COLO829 (cell line): ENCODE measurements at places on chromosomes 5 and 9.

DNA sequence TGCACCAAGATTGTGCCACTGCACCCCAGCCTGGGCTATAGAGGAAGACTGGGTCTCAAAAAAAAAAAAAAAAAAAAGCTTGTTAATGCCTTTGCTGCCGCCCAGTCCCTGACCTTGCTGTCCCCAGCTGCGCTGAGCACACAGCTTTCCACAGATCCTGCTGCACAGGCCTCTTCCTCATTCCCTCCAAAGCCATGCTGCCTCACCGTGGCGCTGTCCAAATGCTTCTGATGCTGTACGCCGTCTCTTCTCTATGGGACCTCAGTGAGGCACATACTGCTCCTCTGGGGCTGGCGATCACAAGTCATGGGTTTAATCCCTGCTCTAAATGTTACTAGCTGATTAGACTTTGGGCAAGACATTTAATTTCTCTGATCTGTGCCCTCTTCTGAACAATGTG is 234.1 kb downstream of the FBXL7 start:
- no peak for DNase-seq

DNA sequence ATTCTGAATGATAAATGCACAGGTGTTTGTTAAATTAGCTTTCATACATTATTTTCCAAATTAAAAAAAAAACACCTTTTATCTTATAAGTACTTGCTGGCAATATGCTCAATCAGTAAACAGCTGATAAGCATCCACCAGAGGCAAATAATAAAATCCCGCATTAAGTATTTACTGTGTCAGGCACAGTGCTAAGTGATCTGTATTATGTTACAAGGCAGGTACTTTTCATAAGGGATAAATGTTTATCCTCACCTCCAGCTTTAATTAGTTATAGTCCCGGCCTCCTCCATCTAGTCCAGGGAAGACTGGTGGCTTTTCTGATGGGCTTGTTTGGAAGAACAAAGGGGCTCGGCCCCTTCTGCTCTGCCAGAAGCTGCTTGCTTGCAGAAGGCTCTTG is 40.1 kb downstream of the PFDN1 start:
- DNase-seq, result no peak

DNA sequence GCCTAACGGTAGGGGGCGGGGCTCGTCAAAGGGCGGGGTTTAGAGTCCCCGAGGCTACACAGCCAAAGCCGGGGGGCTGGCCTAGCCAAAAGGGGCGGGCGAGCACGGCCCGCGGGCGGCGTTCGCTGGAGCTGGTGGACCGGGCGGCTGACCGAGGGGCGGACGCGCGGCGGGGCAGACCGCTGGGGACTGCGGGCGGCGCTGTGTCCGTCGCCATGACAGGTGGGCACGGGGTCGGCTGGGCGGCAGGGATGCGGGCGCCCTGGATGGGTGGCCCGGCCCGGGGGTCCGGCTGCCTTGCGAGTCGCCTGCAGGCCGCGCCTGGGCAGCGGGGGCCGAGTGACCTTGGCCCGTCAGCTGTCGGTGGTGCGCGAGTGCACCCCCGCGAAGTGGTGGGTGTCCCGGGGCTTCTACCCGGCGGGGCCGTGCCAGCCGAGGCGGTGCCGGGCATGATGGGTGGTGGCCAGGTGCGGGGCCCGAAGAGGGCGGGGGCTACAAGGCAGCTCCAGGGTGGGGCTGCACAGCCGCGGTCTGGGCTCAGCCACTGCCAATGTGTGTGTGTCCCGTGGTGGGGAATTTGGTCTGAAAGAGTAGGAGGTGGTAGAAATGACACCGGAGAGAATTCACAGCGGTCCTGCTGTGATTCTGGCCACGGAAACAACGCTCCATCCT is at the start of gene CARD19:
Gene CARD19, plus strand, starts transcription at position 87 of the 672 bp plus-strand sequence. Its CDS starts 129 bp downstream, at position 216.
- DNase-seq, result peak; percentile 24

DNA sequence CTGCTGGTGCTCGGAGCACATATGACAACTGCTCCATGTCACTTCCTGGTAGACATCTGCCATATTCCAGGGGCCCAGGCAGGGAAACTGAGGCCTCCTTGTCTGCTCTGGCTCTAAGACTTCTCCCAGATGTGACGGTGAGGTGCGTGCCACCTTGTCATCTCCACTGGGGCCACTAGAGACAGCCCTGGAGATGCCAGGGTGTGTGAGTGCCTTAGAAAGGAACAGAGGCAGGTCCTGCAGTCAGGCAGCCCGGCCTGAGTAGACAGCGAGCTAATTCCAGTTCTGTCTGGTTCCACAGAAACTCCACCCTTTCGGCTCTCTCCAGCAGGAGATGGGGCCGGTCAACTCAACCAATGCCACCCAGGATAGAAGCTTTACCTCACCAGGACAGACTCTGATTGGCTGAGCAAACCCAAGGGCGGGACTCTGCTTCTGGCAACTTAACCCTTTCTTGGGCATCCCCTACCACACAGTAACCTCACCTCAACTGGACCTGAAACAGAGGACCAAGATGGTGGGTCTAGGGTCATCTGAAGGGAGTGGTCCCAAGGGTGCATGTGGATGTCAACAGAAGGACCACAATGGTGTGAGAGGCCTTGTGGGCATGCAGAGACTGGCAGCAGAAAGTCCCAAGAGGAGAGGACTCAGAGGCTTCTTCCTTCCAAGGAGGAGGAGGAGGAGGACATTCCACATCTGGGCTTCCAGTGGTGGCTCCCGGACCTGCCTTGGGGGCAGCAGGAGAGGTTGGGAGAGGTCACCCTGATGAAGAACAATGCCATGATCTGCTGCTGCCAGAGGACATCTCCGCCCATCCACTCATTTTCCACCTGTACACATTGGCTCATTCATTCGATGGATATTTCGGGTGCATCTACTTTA is 77.7 kb downstream of the RGS3 start:
- DNase-seq, result peak; percentile 29

DNA sequence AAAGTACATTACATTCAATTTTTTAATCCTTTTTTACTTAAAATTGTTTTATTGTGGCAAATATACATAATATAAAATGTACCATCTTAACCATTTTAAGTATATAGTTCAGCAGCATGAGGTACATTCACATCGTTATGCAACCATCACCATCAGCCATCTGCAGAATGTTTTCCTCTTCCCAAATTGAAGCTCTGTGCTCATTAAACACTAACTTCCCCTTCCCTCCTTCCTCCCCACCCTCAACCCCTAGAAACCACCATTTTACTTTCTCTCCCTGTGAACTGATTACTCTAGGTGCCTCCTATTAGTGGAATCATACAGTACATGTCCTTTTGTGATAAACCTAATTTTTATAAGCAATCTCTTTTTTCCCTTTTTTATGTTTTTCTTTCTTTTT is 15.6 kb downstream of the TEX53 start:
- no peak for DNase-seq

DNA sequence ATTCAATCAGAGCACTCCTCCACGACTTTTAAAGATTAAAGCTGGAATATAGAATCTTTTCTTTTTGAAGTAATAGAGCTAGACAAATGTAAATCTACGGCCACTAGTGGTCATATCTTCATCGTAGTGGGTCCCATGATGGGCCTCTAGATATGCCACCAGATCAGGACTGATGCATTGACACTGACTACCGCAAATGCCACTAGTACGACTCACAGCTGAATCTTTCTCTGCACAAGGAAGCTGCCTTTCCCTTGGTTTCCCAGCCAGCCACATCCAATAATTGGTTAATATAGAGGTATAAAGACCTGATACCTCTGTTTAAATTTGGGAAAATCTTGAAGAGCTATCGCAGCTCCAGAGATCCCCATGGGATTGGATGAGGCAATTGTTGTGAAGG is 37.8 kb upstream of the ADRB2 start:
- DNase-seq, result no peak

DNA sequence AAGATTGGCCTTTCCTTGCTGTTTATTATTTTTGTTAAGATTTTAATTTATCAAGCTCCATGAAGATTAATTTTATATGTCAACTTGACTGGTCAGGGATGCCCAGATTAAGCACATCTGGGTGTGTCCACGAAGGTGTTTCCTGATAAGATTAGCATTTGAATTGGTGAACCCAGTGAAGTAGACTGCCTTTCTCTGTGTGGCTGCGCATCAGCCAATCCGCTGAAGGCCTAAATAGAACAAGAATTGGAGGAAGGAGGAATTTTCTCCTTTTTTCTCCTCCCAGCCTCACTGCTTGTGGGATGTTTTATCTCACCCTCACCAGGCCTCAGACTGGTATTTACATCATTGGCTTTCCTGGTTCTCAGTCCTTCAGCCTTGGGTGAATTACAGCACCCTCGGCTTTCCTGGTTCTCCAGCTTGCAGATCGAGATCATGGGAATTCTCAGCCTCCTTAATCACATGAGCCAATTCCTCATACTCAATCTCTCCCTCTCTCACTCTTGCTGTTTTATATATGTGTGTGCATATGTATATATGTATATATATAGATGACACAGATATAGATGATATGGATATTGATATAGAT is 135.4 kb upstream of the SPEF2 start:
- DNase-seq, result no peak

GRCh38 chr5:16791036-16791705 is 144.9 kb downstream of the MYO10 start:
- peak; percentile 45 for DNase-seq

DNA sequence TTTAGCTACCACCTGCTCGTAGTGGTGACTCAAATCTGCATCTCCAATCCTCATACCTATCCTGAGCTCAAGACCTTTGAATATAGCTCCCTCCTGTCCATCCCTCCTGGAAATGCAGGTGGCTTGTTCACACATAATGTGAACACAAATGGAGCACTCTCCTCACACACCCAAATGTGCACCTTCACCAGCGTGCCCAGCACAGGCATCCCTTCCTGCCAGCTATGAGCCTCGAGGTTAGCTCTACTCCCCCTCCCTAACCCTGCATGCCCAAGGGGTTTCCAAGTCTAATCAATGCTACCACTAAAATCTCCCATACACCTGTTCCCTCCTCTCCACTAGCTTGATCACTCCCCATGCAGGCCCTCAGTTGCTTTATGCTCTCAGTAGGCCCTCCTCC is 2.2 kb upstream of the TGFBI start:
- DNase-seq, result no peak

GRCh38 chr9:134698587-134699342 is 57.2 kb downstream of the COL5A1 start:
- peak; percentile 68 for DNase-seq

DNA sequence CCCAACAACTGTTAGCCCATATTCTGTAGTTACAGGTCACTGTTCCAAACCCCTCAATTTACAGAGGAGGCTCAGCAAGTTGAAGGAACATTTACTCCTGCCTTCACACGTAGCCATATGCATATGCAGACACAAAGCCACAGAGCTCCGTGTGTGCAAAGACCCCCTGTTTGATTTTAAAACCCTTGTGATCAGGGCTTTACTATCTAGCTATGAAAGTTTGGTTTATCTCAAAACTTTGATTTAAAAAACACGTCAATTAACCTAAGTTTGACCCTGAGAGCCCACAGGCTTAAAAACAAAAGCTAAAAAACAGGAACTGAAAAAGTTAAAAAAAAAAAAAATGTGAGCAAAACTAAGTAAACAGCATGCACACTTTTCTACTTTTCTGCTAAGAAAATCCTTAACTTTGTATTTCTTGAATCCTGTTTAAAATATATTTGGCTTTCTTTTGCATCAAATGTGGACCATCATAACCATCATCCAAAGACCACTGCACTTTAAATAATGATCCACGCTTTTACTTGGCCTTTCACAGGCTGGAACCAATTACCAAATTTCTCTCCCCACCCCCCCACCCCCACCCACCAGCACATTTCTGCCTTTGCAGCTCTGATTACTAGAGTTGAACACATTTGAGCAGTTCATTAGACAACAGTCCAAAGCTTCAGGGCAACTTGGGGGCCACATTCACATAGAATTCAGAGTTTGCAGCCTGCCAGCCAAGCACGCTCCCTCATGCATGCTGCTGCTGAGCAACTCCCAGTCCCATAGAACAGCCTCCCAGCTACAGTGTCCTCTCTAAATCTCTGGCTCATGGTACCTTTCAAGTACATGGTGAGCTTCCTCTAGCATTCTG is 128.8 kb upstream of the MAP3K1 start:
- no peak for DNase-seq

DNA sequence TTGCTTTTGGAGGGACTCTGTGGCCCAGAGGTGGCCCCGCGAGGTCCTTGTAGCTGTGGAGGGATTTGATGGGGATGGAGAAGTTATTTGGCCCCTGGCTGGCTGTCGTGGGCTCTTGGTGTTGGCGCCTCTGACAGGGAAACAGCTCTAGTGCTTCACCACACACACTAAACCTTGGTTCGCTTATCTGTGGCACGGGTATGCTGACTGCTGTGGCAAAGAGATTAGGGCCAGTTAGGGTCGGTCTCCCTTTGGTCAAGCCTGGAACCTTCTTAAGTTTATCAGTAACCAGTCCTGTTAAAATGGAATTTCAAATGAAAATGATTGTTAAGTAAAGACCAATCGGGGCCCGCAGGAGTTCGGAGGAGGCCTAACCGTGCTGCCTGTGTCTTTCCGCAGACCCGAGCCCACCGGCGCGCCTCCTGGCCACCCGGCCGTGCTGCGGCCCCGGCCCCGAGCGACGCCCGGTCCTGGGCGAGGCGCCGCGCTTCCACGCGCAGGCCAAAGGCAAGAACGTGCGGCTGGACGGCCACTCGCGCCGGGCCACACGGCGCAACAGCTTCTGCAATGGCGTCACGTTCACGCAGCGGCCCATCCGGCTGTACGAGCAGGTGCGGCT is 28.4 kb downstream of the NEURL1B start:
- no peak for DNase-seq

DNA sequence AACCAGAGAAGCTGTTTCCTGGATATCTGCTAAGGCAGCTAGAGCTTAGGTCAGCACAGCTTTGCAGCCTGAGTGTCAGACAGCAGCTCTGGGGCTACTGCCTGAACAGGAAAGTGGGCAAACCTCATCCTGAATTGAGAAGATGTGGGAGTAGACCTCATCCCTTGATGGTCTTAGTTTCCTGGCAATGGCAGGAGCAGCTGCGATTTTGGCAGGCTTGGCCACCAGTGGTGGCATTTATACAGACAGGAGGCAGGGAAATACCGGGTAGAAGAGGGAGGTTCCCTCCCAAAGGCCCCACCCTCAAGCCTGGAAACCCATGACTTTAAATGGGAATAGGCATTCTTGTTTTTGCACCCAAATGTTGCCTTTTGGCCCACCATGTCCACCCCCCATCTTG is 69.7 kb downstream of the LIX1 start:
- DNase-seq, result no peak

GRCh38 chr5:92544036-92544435 is 1037.0 kb downstream of the NR2F1-AS1 start:
- DNase-seq, result no peak

DNA sequence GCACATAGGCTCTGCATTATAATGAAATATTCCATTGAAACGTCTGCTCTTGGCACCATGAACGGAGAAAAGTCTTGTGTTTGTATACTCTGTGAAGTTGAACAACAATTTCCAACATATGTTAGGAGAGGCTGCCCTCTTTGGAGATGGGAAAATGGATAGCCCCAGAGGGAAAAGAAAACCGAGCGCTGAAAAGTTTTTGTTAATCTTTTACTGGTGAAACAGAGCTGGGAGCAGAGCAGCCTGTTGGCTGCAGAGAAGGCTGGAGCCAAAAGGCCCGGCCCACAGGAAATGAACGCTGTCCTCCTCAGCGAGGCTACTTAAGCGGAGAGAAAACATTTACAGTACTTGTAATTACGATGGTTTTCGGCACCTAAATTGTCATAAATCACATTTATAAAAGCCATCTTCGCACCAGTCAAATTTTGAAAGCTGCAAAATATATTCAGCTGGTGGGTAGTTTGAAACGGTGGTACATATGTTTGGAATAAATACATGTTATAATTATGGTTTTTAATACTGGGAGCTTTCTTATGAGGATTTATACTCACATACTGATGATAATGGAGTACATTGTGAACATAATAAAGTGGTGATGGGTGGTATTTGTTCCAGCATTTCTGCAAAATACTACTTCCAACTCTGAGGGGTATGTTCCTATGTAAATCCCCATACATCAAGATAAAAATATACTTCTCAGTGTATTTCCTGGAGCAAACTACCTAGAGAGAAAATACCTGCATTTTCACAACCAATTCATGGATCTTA is 129.6 kb upstream of the CNTLN start:
- DNase-seq, result peak; percentile 31
